ENCODE measurements at places on chromosomes 2 and 18.

DNA sequence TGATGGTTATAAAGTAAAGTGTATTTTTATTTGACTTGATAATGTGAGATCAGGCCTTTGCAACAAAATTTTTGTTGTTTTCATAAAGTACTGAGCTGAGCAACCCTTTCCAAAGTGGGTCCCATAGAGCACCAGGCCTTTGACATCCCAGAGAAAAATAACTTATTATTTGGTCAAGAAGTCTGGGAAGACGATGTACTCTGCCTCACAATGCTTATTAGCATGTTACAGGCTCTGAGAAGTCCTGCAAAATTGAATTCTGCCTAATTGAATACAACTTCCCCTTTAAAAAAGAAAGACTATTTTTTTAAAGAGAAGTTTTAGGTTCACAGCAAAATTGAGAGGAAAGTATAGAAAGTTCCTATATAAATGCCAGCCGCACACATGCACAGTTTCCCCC is 151.5 kb upstream of the TCF4 start:
- DNase-seq = no peak

DNA sequence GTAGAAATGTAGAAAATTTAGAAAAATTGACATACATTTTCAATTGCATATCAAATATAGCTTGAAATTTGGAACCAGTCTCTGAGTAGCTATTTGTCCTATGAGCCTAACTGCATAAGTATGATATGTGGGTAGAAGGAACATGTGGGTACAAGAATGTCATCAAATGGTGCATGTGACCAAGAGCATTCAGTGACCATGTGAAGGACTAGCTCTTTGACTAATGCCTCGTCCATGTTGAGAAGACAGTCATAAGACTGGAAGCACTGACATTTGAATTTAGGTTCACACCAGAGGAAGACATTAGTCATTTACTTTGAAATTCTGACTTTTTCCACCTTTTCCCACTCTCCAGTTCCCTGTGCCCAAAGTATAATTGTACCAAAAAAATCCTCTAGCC is 12.6 kb downstream of the MRPL44 start:
- no peak for DNase-seq

GRCh38 chr2:176637486-176638166 is 368.4 kb downstream of the MTX2 start:
- no peak for DNase-seq

- no peak for DNase-seq
Observed at GRCh38 chr18:74861154-74861553, 263.5 kb downstream of the ZNF407 start.

- DNase-seq = no peak
Observed at GRCh38 chr2:127486247-127487058, 39.8 kb downstream of the IWS1 start.

DNA sequence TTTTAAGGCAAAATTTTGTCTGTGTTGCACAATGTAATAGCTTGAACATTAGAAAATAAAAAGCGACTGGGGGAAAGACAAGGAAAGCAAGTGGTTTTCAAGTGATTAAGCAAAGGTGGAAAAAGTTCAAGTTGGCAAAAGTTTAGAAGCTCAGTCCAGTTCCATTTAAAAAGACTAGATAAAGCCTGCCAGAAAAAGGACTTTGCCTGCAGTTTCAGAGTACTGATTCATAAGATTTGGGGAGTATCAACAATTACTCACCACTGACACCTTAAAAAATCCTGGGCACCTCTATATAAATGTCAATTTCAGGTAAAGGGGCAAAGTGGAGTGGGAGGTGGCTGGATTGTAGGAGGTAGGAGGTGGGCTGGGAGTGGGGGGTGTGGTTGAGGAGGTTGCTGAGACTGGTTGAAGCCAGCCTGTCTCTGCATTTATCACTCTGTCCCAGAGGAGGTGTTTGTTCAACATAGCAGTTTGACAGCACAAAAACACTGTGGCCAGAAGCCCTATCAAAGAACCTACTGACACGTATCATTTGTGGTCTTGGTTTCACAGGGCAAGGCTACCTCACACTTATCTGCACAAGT is 14.6 kb downstream of the ZEB2 start:
- no peak for DNase-seq

Data from stimulated activated CD8-positive, alpha-beta memory T cell treated with anti-CD3 and anti-CD28 coated beads, Interleukin-4, amount 100 ng/mL, for 4 hours (primary cell).